Hematopoietic multipotent progenitor cell treated with erythropoietin and hydrocortisone succinate and interleukin-3 and kit ligand, for 17 days (in vitro differentiated cells): ENCODE measurements at places on chromosomes 5 and 9.

DNA sequence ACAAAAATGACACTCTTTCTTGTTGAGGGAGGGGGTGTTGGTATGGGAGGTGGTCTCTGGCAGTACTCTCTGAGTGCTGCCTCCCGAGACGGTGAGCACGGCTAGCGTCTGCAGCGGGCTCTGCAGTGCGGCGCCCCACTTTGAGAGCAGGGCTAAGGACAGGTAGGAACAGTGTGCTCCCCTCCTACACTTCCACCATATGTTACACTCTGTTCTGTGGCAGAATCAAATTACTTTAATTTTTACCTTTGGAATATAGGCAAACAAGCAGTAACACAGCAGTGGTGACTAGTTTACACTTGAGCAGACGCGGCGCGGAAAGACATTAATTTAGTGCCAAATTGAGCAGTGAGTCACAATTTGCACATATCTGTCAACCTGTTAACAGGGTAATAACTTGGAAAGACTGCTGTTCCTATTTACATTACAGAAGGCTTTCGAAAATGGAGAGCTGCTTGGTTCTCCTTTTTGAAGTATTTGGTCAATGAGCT, 136.3 kb downstream of the MED27 start:
- no peak for DNase-seq

GRCh38 chr5:110525762-110526161, 200.7 kb downstream of the TMEM232 start:
- DNase-seq, result no peak

DNA sequence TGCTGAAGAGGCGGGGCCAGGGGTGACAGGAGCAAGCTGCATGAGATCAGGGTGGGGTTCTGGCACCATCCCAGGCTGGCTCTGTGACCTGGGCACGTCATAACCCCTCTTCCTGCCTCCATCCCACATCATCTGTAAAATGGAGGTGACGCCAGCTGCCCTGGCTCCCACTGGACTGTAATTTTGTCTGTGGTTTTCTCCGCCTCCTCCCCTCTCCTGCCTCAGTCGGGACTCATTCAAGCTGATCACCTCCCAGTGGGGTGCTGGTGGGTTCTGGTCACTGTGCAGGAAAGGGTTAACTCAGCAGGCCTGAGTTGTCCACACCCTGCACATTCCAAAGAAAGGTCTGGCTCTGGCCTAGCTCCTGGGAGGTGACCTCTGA, 128.2 kb downstream of the RXRA start:
- no peak for DNase-seq

DNA sequence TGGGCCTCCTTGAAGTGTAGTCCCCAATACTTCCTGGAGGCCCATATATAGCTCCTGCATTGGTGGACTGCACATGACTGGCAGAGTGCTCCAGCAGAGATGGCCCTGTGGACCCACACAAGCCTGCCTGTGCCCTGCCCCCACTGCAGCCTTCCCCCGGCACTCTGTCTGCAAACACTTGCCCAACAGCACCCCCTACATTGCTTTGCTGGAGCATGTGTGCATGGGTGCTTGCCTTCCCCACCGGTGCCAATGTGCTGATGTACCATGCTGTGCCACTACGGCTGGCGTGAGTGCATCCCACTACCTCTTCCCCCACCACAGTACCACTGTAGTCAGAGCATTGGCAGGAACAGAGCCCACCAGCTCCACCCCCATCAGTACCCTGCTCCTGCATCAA, 563.6 kb upstream of the CTNND2 start:
- no peak for DNase-seq

- no peak for DNase-seq
These were observed 5.5 kb upstream of the SPATA6L start for GRCh38 chr9:4671737-4672136.

DNA sequence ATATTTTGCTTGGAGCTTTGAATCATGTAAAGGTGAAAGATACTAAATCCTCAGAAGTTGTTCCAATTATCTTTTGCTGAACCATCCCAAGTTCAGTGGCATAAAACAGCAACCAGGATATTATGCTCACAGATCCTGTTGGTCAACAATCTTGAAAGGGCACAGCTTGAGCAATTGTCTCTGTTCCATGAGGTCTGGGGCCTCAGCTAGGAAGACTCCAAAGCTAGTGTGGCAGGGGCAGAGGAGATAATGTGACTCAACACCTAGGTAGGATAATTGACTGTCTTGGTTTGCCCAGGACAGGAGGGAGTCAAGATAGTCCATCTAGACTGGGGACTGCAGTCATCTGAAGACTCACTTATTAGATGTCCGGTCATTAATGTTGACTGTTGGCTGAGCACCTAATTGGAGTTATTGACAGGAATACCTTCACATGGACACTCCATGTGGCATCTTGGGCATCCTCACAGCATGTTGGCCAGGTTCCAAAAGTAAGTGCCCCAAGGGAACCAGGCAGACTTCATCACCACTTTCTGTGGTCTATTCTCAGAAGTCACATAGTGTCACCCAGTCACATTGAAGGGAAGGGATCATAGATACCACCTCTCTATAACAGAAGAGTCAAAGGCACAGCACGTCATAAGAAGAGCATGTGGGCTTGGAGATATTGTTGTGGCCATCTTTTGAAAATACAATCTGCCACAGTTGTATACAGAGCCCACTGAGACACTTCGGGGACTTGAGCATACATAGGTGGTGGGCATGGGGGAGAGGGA, 88.4 kb upstream of the GPBP1 start:
- no peak for DNase-seq

DNA sequence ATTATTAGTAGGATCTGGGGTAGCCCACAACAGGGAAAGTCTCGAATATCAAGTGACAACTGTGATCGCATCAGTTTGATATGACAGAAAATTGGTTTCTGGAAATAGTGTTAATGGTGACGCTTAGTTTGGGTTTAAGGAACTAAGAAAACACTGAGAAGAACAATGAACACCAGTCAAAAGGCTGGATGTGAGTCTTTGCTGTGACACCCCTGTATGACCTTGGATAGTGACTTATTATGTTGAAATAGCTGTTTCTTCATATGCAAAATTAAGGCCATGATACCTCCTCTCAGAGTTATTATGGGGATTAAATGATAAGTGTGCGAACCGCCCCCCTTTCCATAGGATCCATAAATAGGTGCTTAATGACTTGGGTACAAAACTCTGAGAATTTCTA, 926 bp downstream of the DNAJC25 start:
- DNase-seq, result peak; percentile 13

DNA sequence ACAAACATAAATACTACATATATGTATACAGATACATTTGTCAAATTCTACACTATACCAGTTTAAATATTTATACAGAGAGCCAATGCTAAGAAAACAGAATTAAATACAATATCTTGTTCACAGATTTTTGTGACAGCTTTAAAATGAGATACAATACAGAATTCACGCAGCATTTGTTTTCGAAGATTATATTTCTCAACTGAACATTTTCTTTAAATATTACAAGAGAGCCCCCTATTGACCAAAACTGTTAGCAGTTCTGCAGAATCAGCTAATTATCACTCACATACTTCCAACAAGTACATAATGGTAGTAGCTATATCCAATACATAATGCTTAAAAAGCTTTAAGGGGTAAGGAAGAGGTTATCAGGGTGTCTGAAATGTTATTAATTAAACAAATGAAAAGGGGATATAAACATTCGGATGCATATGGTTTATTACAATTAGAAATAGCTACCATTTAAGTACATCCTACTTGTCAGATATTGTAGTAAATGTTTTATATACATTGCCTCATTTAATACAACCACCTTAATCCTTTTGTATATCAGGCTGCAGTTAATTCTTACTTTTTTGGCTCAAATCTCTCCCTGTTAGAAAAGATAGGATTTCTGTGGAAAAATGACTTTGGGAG, 31.7 kb downstream of the ZDHHC21 start:
- DNase-seq, result peak; percentile 18

GRCh38 chr5:63127054-63127453, 548.4 kb downstream of the LRRC70 start:
- no peak for DNase-seq

- no peak for DNase-seq
These were observed 164.4 kb downstream of the GIN1 start for GRCh38 chr5:102955488-102955887.
